ENCODE measurements at places on chromosomes 2 and 18.

GRCh38 chr2:143026411-143027054 lies 102.7 kb upstream of the ARHGAP15 start:
- no peak overlapping the region for H3K4me3 ChIP-seq
- no peaks in the 10 kb centered on the region for H3K36me3 ChIP-seq

DNA sequence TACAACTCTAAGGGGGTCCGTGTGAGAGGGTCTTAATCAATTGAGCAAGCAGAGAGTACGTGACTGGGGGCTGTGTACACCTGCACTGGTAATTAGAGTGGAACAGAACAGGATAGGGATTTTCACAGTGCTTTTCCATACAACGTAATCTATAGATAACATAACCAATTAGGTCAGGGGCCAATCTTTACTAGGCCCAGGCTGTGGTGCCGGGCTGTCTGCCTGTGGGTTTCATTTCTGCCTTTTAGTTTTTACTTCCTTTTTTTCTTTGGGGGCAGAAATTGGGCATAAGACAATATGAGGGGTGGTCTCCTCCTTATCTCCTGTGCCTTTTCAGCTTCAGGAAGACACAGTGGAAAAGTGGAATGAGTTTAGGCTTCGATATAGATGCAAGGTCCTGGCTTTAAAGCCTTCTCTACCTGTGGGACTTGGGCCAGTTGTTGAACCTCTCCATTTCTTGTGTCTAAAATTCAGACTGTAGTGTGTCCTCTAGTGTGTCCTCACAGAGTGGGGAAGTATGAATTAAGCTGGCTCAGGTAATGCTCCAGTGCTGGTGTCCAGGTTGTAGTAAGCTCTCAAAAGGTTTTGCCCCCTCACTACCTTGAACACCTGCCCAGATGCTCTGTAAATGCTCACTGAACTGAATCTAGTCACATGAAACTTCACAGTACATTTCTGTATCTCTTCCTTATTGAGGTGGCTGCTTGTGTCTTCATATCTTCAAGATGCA lies 422.8 kb downstream of the SETBP1 start:
- H3K36me3 ChIP-seq, result no peaks in the 10 kb centered on the region
- peaks cover 3% of the 10 kb centered on the region for H3K27me3 ChIP-seq
- no peak overlapping the region for H3K27ac ChIP-seq
- H3K4me1 ChIP-seq, result peaks cover 5% of the 10 kb centered on the region
- DNase-seq, result no peak

DNA sequence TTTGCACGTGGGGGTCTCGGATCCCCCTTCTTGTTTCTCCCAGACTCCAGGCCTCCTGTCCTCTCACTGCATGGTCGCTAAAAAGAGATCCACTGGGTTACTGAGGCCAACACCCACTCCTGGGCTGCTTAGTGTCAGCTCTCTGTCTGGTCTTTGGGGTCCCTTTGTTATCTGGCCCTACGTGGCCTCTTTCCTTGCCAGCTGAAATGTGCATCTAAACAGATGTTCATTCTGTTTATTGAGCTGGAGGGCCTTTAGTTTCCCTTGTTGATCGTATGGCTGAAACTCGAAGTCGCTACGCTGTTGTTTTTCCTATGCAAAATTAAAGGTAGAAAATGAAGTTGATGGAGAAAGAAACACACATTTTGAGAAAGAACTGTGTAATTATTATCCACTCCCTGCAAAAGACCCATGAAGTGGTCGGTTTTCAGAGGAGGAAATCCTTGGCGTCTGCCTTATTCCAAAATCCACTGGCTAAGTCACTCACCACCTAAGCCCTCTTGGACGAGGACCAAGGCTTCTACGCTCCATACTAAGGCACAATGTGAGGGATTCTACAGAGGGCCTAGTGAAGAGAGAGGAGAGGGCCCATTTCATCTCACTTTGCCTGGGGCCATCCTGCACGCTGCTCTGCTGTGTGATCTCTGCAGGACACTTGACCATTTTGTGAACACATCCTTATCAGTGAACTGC lies 105.3 kb downstream of the GLI2 start:
- no peak overlapping the region for H3K27ac ChIP-seq
- H3K27me3 ChIP-seq, result peaks cover 5% of the 10 kb centered on the region
- DNase-seq, result no peak
- H3K4me3 ChIP-seq, result no peak overlapping the region

DNA sequence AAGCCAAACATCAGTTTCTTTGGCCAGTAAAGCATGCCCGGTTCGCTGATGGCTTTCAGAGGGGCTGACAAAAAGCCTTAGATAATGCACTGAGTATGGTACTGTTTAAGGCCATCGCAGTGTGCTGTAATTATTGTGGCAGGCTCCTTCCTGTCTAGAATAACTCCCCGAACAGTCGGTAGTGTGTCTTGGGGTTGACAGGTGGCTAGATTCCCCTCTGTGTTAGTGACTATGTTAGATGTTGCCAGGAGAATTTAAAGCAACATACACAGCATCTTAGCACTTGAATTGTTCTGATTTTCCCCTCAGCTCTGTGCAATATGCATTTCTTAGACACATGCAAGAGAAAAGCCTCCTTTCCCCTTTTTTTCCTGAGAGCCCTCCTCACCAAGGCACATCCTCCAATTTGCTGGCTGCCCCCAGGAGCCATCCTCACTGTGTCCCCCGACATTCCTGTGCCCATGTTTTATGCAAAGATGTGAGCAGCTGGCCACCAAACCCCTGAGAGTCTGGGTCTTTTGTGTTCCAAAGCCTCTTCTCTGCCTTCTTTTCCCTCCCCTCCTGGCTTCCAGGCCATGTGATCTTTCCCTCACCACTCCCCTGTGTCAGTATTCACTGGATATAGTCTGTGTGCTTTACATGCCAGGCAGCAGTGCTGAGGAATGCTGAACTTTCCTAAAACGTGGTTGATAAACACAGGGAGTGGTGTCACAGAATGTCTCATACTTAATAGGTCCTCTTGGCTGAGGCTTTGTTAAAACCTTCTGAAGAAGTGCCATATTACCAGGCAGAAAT lies 331.5 kb downstream of the HRH4 start:
- H3K36me3 ChIP-seq, result no peaks in the 10 kb centered on the region
- H3K27me3 ChIP-seq, result no peaks in the 10 kb centered on the region
- no peaks in the 10 kb centered on the region for H3K4me1 ChIP-seq
- H3K4me3 ChIP-seq, result no peak overlapping the region
- DNase-seq, result no peak

All from activated CD4-positive, alpha-beta memory T cell treated with anti-CD3 and anti-CD28 coated beads, Interleukin-2, amount 10 ng/mL, durations not matched to agents 7 days and 5 days (primary cell).